ENCODE measurements at places on chromosomes 7 and 10. TPM values are rescaled to one million over a fixed set of nuclear protein-coding genes. Genes with fewer than 3 reads are reported as not detected.
A peak's percentile ranks its signal among the peaks of the same experiment; 100 is the strongest.

DNA sequence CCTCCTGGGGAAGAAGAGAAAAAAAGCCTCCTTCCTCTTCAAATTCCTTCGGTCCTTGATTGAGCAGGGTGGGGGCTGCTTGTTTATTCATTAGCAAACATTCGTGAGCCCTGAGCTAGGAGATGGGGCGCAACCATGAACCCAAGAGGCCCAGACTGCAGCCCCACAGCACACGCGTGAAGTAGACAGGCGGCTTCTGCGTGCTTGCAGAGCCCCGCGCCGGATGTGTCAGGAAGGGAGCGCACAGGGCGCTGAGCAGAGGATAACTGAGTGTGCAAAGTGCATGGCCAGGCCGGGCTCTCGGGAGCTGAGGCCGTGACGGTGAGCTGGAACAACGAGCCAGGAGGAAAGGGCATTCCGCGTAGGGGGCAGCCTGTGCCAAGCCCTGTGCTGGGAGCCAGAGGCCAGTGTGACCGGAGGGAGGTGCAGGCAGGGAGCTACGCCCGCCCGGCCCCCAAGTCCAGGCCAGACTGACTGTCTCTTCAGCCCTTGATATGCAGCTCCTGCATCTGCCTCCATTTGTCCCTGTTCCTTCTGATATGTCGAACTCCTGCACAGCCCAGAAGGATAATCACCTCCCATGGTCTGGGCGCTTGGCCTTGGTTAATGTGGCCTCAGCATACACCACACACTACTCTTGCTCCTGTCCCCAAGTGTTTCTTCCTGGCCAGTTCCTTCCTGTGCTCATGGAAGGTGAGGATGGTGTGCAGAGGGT lies 4.6 kb downstream of the FOXL3 start:
- peaks cover 29% of the 10 kb centered on the region for H3K4me1 ChIP-seq
- no peak overlapping the region for H3K4me3 ChIP-seq
- no peaks in the 10 kb centered on the region for H3K36me3 ChIP-seq
- H3K27ac ChIP-seq, result peak overlapping the region; percentile 29
- peak; percentile 85 for DNase-seq

- no peak overlapping the region for H3K27ac ChIP-seq
- H3K27me3 ChIP-seq, result peaks cover 96% of the 10 kb centered on the region
- H3K4me1 ChIP-seq, result peaks cover 32% of the 10 kb centered on the region
- DNase-seq, result no peak
- peak overlapping the region; percentile 25 for H3K4me3 ChIP-seq
These were observed 8.6 kb upstream of the MNX1 start for GRCh38 chr7:157018997-157019608.

DNA sequence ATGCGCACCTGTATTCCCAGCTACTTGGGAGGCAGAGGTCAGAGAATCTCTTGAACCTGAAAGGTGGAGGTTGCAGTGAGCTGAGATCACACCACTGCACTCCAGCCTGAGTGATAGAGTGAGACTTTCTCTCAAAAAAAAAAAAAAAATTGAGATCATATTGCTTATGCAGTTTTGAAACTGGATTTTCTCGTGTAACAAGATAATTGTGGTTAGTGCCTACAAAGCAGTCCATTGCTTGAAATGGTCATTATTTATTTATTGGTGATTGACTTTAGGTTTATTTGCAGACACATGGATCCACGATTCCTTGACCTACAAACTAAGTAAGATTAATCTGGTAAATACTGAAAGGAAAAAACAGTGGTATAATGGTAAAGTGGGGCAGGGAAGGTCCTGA lies 149.8 kb downstream of the TAX1BP1 start:
- no peaks in the 10 kb centered on the region for H3K27me3 ChIP-seq
- H3K27ac ChIP-seq, result no peak overlapping the region
- no peak for DNase-seq
- H3K36me3 ChIP-seq, result no peaks in the 10 kb centered on the region
- no peaks in the 10 kb centered on the region for H3K4me1 ChIP-seq

GRCh38 chr10:113585949-113586348 lies 33.1 kb downstream of the HABP2 start:
- no peak for DNase-seq
- peaks cover 17% of the 10 kb centered on the region for H3K36me3 ChIP-seq
- H3K27me3 ChIP-seq, result no peaks in the 10 kb centered on the region
- no peak overlapping the region for H3K27ac ChIP-seq
- H3K4me3 ChIP-seq, result no peak overlapping the region

- no peaks in the 10 kb centered on the region for H3K36me3 ChIP-seq
- H3K27ac ChIP-seq, result peak overlapping the region; percentile 48
- peaks cover 33% of the 10 kb centered on the region for H3K4me1 ChIP-seq
- no peaks in the 10 kb centered on the region for H3K27me3 ChIP-seq
- DNase-seq, result no peak
These were observed 63.8 kb upstream of the SMNDC1 start for GRCh38 chr10:110368556-110368955.

GRCh38 chr7:133275446-133276095 lies 22.7 kb downstream of the EXOC4 start:
- peaks cover 36% of the 10 kb centered on the region for H3K36me3 ChIP-seq
- no peaks in the 10 kb centered on the region for H3K4me1 ChIP-seq
- H3K27ac ChIP-seq, result no peak overlapping the region
- no peak overlapping the region for H3K4me3 ChIP-seq
- DNase-seq, result no peak

GRCh38 chr10:58560068-58560467 lies 47.4 kb downstream of the BICC1 start:
- DNase-seq, result no peak
- no peak overlapping the region for H3K27ac ChIP-seq
- H3K4me1 ChIP-seq, result no peaks in the 10 kb centered on the region
- H3K27me3 ChIP-seq, result no peaks in the 10 kb centered on the region
- H3K36me3 ChIP-seq, result no peaks in the 10 kb centered on the region
- no peak overlapping the region for H3K4me3 ChIP-seq

GRCh38 chr7:125025620-125026019 lies 96.0 kb upstream of the POT1 start:
- H3K27me3 ChIP-seq, result no peaks in the 10 kb centered on the region
- H3K27ac ChIP-seq, result no peak overlapping the region
- H3K4me3 ChIP-seq, result no peak overlapping the region
- no peaks in the 10 kb centered on the region for H3K36me3 ChIP-seq
- H3K4me1 ChIP-seq, result no peaks in the 10 kb centered on the region

- no peak overlapping the region for H3K27ac ChIP-seq
- peaks cover 3% of the 10 kb centered on the region for H3K27me3 ChIP-seq
- no peaks in the 10 kb centered on the region for H3K4me1 ChIP-seq
- DNase-seq, result no peak
- no peak overlapping the region for H3K4me3 ChIP-seq
These were observed 3.2 kb upstream of the SFTPA2 start for GRCh38 chr10:79563426-79563825.

GRCh38 chr7:16638282-16639280 lies 7.0 kb downstream of the ANKMY2 start:
- peaks cover 6% of the 10 kb centered on the region for H3K4me1 ChIP-seq
- H3K36me3 ChIP-seq, result peaks cover 5% of the 10 kb centered on the region
- no peak for DNase-seq
- H3K27me3 ChIP-seq, result no peaks in the 10 kb centered on the region
- no peak overlapping the region for H3K4me3 ChIP-seq
- H3K27ac ChIP-seq, result no peak overlapping the region

DNA sequence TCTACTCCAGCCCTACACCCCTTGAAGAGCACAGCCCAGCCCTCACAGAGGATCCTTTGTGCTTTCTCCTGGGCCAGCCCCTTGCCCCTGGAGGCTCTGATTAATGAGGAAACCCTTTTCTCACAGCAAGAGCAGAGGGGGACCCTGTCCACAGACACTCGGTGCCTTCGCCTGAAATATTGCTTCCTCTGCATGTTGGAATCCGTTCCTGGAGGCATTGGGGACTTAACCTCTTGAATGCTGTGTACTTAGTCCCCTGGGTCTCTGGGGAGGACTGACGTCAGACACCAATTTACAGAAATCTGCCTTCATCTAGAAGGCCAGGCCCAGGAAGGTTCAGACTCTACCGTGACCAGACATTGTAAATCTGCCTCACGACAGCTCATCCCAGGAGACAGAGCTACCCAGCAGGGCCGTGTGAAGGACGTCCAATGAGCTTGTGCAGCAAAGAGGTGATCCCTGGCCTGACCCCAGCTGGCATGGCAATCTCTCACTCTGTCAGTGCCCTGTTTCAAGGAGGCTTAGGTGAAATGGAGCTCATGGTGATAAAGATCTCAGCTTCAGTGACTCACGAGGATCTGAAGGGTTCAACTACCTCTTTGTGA lies 8.1 kb upstream of the TMEM72 start:
- DNase-seq, result no peak
- no peaks in the 10 kb centered on the region for H3K36me3 ChIP-seq
- H3K27me3 ChIP-seq, result no peaks in the 10 kb centered on the region
- H3K4me3 ChIP-seq, result no peak overlapping the region
- H3K4me1 ChIP-seq, result no peaks in the 10 kb centered on the region
- no peak overlapping the region for H3K27ac ChIP-seq

GRCh38 chr7:75663302-75663907 lies 75.3 kb downstream of the HIP1 start:
- H3K4me1 ChIP-seq, result no peaks in the 10 kb centered on the region
- no peak overlapping the region for H3K27ac ChIP-seq
- no peaks in the 10 kb centered on the region for H3K36me3 ChIP-seq
- no peaks in the 10 kb centered on the region for H3K27me3 ChIP-seq
- DNase-seq, result no peak
- no peak overlapping the region for H3K4me3 ChIP-seq

Gene LAMB4
- polyA plus RNA-seq, result 0.42 TPM
